GM12892 (cell line): ENCODE measurements at places on chromosomes 1 and 21.

DNA sequence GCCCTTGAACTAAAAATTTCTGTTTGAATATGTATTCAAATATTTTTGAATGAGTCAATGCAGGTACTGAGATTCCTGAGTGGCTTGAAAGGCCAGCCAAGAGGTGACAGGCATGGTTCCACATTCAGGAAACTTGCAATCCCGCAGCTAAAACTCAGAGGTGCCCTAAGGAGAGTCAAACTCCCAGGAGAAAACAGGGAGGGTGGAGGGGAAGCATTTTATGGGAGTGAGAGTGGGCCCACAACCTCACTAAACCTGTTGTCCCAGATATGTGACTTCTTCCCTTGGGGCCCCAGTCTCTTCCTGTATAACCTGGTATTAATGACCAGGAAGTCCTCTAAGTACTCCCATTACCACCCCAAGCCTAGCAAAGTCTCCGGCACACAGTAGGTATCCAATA lies 189.6 kb downstream of the PLPP3 start:
- no peak for DNase-seq

GRCh38 chr1:97013941-97014340 lies 292.4 kb downstream of the PTBP2 start:
- DNase-seq = no peak

- no peak for DNase-seq
Observed at GRCh38 chr1:182601913-182602312, 2.3 kb downstream of the RGS16 start.

GRCh38 chr1:208278638-208279037 lies 34.5 kb upstream of the PLXNA2 start:
- DNase-seq = no peak

DNA sequence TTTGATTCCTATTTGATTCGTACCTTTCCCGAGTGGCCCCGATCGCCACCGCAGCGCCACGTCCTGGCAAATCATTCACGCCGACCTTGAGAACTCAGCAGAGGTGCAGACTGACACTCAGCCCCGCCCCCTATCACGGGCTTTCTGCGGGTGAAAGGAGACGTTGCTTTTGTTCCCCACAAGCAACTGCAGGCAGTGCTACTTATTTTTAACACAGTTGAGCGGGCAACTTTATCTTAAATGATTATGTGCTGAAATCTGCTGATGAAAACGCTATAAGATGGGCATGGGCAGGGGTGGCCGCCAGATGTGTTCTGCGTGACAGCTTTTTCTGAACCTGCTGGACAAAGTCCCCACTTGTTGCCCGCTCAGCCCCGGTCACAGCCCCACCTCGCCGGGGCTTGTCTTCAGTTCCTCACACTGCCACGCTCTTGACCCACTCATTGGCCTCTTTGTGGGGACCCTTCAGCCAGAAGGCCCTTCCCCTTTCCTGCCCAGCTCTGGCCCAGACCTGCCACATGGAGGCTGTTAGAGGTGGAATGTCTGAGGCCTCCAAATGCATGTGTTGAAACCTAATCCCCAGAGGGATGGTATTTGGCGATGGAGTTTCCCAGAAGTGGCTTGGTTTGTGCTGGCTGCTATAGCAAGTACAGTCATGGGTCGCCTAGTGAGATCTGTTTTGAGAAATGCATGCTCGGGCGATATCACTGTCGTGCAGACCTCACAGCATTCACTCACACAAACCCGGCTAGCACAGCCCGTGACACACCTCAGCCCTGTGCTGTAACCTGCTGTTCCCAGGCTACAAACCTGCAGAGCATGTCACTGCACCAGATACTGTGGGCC lies 15.7 kb upstream of the PDXK start:
- no peak for DNase-seq

GRCh38 chr1:27201295-27201694 lies 33.1 kb upstream of the WDTC1 start:
- DNase-seq = no peak

GRCh38 chr21:26127918-26128317 lies 42.7 kb downstream of the APP start:
- no peak for DNase-seq

GRCh38 chr1:239126884-239127283 lies 259.5 kb upstream of the CHRM3 start:
- no peak for DNase-seq
